Activated CD4-positive, alpha-beta T cell treated with anti-CD3 and anti-CD28 coated beads, Interleukin-10, Interleukin-2, amounts not matched to agents 100 ng/mL and 50 ng/mL, durations not matched to agents 16 hours and 8 hours (primary cell): ENCODE measurements at places on chromosomes 1 and 21.

- no peak for DNase-seq
Measured at GRCh38 chr1:16138772-16139221, 17.1 kb downstream of the EPHA2 start.

- no peak for DNase-seq
Measured at GRCh38 chr1:14724678-14725077, 126.2 kb downstream of the KAZN start.

DNA sequence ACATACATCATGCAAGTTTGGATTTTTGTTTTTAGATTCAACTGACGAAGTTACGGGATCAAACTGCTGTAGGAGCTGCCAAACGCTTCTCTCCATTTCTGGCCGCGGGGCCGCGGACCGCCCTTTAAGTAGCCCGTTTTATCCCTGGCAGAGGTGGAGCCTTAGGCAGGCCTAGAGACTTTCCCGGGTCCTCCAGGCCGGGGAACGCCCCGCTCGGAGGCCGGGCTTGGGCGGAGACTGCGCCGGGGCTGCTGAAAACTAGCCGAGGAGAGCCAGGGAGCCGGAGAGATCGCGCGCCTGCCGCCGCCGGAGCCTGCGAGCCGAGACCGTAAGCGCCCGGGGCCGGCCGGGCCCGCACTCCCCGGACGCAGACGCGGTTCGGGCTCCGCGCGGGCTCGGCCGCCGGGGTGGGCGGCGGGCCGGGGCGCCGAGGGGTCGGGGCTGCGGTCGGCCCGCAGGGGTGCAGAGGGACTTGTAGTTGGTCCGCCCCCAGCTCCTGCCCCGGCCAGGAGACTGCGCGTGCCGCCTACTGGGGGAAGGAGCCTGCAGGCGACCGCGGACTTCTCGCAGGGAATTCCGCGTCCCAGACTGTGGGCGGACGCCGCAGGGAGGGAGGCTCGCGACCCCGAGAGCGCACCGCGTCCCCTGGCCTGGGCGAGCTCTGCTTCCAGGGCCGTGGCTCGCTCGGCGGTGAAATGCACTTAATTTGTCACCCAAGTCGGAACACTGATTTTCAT is at the start of gene EPHX1:
Gene EPHX1, plus strand, starts transcription at position 283 of the 737 bp plus-strand sequence. CDS start 18,606 bp downstream, outside the sequence.
- DNase-seq: peak; percentile 82

- DNase-seq: no peak
Measured at GRCh38 chr1:15559189-15559810, 25.6 kb downstream of the AGMAT start.

DNA sequence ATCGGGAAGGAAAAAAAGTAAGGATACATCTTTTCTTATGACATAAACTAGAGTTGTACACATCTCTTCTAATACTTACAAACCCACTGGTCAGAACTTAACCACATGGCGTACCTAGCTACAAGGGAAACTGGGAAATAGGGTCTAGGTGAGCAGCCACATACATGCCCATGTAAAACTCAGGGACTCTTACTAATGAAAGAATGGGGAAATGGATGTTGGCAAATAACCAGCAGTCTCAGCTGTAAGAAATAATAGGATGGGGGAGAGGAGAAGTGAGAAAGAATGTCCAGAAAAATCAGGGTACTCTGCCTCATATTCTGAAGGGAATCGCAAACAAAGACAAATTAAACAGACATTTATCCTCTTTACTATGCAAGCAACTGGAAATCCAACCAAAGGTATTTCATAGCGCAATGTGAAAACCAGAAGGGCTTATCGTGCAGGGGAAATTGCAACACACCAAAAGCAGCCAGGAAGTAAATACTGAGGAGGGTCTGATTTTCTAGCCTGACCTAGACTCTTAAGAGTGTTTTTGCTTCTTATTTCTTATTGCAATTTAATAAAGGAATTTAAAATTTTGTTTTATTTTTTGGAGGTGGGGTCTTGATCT is 17.5 kb downstream of the GTF2B start:
- no peak for DNase-seq

- DNase-seq: no peak
Measured at GRCh38 chr1:229370601-229371021, 27.8 kb upstream of the CCSAP start.

- no peak for DNase-seq
Measured at GRCh38 chr21:34687065-34687464, 18.3 kb downstream of the CLIC6 start.

- DNase-seq: no peak
Measured at GRCh38 chr1:8473891-8474300, 156.0 kb downstream of the SLC45A1 start.

- DNase-seq: no peak
Measured at GRCh38 chr1:20167126-20167525, 18.8 kb upstream of the UBXN10 start.

- DNase-seq: no peak
Measured at GRCh38 chr1:42891465-42892138, 45.2 kb downstream of the ZNF691 start.

GRCh38 chr1:110520827-110521226 is 1.9 kb upstream of the KCNA10 start:
- DNase-seq: no peak

DNA sequence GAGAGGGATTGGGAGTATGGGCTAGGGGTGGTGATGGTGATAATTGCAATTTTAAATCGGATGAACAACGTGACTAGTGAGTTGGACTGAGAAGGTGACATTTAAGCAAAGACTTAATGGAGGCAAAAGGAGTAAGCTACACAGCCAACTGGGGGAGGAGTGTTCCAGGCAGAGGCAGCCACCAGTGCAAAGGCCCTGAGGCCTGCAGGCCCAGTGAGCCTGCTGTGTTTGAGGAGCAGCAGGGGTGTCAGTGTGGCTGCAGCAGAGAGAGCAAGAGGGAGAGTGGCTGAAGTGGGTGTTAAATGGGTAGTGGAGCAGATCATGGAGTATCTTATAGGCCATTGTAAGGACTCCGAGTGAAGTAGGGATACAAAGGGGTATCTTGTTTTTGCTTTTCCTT is 18.8 kb downstream of the MYOG start:
- no peak for DNase-seq

- DNase-seq: no peak
Measured at GRCh38 chr21:44996501-44996921, 56.7 kb downstream of the SLX9 start.

GRCh38 chr1:54865238-54866073 is 21.5 kb downstream of the DHCR24 start:
- no peak for DNase-seq

DNA sequence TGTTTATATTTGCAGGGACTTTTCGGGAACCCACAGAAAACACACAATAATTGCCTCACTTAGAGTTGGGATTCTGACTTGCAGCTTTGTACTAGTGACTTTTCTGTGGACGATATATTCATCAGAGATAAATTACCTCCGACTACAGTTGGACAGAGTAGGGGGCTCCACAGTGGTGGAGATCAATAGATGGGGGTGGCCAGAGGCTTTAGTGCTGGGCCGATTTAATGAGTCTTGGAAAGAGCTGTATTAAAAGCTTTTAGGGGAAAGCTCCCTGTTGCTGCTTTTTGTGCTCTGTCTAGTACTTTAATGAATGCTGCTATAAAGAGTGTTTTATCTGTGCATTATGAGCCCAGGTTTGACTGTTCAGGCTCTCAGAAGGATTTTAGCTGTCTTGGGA is 359.2 kb upstream of the DPYD start:
- no peak for DNase-seq

GRCh38 chr21:36591326-36591970 is 107.5 kb upstream of the SIM2 start:
- no peak for DNase-seq

- no peak for DNase-seq
Measured at GRCh38 chr1:209527372-209527771, 56.1 kb upstream of the CAMK1G start.

DNA sequence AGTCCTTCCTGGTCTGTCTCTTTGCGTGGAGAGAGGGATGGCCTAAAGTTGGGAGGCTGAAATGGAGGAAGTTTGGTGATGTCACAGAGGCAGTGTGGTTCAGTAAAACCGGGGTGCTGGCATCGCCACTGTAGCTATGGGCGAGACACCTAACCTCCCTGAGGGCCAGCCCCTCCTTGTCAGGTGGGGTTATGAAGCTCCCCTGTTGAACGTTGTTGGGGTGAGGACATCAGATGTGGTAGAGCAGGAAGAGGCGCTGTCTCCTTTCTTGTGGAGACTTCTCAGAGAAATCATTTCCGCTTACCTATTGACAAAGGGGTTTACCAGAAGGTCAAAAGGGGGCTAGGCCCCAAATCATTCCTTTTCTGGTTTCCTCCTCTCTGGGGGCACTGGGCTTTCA is 294.7 kb downstream of the SIPA1L2 start:
- no peak for DNase-seq

GRCh38 chr1:48760857-48761256 is 15.8 kb downstream of the BEND5 start:
- no peak for DNase-seq

DNA sequence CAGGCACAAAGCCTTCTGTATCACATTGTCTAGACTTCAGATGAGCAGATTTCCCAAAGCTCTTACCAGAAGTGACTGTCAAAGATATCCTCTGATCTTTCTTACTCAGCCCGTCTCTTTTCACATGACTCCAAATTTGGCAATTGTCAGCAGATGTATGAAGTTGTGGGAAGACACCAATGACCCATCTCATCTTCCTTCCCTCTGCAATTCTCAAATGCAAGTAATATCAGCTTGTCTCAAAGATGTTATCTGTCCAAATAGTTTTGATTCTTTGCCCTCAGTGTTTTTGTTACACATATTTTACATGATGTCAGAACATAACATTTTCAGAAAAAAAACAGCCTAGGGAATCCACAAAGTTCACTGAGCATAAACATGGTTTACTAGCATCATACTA is 45.1 kb upstream of the RGS2 start:
- DNase-seq: peak; percentile 15

DNA sequence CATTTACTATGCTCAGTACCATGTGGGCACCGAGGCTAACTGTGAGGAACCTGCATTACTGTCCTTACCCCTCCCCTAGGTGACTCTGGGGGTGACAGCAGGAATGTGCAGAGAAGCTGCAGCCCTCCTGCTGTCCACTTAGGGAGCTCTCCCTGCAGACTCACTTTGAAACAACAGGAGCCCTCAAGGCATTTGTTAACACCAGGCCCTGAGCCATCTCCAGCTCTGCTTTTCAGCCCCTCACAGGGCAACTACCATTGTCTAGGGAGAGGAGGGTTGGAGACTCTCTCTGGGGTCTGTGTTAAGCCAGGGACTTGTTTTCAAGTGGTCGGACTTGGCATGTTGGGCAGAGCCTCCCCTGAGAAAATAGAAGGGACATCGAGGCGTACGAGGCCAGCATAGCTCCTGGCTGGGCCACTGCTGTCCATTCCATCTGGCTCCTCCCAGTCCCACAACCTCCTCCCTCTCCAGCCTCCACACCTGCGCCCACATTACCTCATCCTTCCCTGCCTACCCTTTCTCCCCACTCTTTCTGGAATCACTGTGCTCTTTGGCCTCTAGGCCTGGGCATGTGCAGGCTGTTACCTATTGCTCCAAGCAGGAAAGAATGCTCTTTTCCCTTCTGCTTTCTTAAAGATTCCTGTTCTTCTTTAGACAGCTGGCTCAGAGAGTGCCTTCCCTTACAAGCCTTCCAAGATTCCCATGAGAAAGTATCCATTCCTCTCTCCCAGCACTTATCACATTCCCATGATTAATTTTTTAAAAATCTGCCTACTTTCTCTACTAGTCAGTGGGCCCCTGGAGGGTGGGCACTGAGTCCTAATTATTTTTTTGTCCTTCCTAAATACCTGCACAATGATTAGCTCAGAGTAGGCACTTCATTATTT is 102.7 kb upstream of the GCLM start:
- no peak for DNase-seq

DNA sequence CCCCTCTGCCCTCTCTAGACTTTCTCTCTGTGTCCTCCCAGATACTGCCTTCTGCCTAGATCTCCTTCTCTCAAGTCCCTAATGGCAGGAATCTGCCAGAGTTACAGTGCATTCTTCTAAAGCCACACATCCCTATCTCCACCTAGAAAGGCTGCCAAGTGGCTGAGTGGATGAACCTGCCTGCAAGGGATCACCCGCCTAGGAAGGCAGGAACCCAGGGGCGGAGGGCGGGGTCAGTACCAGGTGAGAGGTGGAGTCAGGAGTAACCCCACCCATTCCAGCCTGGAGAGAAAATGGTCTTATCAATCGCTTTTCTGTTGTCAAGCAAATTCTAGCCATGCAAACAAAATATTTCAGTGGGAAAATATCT is 60.8 kb downstream of the BCAR3 start:
- DNase-seq: no peak

- peak; percentile 97 for DNase-seq
Measured at GRCh38 chr1:24966724-24967346, 36.8 kb upstream of the RUNX3 start.

DNA sequence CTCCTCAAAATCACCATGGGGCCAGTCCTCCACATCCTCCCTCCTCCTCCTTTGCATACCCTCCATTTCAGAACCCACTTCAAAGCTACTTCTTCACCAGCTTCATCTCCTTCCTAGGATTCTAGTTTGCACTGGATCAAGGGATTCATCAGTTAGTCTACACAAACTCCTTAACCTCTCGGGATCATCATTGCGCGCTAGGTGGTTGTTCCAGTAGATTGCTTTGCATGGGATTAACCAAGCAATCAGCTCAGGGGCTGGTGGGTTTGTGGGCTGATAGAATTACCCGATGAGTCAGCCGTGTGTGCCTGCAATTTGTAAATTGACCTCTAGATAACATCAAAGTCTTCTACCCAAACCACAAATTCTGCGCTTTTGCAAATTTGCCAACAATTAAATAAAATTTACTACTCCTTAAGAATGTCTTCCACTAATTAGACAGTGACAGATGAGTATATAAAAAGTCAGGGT is 7.7 kb downstream of the KANK4 start:
- DNase-seq: no peak

GRCh38 chr1:92194511-92194910 is 23.2 kb upstream of the C1orf146 start:
- DNase-seq: no peak
